ENCODE measurements at places on chromosomes 5 and 9.

GRCh38 chr9:92934321-92934720, 13.0 kb upstream of the FGD3 start:
- no peak for DNase-seq

GRCh38 chr5:160171666-160172065, 52.4 kb upstream of the PWWP2A start:
- no peak for DNase-seq

DNA sequence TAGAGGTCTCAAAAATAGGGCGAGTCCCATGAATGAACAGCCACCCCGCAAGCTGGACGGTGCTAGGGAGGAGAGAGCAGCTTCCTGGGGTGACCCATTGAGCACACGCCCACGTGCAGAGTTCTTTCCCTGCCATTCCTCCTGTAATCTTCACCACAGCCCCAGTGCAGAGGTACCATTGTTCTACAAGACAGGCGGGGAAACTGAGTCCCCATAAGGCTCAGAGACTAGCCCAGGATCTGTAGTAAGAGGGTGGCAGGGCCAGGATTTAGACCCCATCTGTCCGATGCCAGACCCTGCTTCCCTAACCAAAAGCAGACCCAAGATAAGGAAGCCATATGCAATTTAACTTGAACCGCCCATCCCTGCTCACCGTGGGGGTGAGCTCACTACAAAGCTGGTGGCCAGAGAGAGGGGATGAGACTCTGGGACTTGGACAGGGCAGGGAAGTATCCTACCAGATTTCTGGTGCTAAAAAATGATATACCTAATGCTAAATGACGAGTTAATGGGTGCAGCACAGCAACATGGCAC, 36.7 kb upstream of the ORM1 start:
- DNase-seq = no peak

DNA sequence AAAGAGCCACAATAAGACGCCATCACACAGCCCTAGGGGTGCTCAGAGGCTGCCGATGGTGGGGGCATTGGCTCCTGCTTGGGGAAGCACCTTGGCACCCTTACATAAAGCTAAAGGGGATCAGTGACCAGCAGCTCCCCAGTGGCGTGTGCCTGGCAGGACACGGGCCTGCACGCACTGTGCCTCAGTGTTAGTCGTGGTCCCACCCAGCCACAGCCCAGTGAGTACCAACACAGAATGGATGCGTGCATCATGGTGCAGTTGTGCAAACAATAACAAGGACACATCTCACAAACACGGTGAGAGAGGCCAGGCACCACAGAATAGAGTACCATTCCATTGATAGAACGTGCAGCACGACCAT, 103.2 kb downstream of the WNK2 start:
- DNase-seq = no peak

DNA sequence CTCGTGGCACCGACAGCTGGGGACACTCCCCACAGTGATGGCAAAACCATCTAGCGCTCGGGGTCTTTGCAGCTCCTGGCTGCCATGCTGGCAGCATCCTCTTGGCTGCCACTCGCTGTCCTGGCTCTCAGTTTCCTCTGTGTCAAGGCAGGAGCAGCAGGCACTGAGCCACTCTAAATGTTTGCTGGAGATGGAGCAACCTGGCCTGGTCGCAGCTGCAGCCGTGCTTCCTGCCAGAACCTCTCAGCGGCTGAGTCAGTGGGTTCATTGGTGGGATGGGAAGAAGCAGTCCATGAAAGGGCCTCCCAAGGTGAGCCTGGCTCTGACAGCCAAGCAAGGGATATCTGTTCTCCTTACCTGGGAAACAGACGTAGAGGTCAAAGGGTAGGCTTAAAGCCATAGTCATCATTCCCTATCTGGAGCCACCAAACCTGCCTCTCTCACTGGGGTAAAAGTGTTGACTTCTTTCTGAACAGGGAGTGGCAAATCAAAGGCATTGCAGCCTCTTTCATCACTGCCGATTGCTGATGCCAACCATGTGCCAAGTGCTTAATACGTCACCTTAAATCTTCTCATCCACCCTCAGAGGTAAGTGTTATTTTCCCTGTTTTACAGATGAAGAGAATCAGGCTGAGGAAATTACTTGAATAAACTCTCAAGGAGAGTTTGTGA, 304.8 kb upstream of the ZNF462 start:
- DNase-seq = no peak

GRCh38 chr5:78753093-78753531, 104.5 kb upstream of the LHFPL2 start:
- no peak for DNase-seq

DNA sequence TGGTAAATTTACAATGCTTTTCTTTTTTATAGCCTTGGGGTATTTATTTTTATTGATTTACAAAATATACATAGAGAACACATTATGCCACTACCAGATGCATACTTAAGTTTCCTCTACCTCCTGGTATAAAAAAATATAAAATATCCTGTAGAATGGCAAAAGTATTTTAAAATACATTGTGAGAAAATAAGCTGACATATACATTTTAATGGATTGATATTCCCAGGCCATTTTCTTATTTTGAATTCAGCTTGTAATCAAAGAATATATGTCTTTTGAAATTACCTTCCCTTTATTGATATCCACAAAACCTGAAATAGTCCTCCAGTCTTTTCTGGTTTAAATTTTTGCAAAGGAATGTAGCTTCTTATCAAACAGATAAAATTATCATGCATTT, 923.9 kb downstream of the CDH18 start:
- DNase-seq = no peak

- no peak for DNase-seq
Observed at GRCh38 chr5:36698031-36698430, 91.6 kb downstream of the SLC1A3 start.

DNA sequence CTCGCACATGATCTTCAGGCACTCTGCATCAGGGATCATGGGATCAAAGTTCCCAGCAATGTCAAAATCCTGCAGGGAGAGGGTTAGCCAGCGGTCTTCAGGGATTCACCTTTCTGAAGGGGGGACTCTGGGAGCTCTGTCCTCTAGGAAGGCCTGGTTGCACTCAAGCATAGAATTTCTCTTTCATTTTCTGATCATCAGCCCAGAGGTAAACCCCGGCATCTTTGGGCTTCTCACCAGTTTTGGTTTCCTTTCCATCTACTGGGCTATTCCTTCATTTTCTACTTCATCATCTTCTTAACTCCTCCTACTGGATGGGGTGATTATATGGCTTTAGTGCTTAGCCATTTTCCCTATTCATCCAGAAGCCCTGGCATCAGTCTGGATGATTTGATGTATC, 4.6 kb upstream of the DND1 start:
- no peak for DNase-seq

GRCh38 chr5:5360363-5360940, 62.0 kb upstream of the ICE1 start:
- no peak for DNase-seq

GRCh38 chr5:74954919-74955318, 88.7 kb upstream of the FAM169A start:
- no peak for DNase-seq

DNA sequence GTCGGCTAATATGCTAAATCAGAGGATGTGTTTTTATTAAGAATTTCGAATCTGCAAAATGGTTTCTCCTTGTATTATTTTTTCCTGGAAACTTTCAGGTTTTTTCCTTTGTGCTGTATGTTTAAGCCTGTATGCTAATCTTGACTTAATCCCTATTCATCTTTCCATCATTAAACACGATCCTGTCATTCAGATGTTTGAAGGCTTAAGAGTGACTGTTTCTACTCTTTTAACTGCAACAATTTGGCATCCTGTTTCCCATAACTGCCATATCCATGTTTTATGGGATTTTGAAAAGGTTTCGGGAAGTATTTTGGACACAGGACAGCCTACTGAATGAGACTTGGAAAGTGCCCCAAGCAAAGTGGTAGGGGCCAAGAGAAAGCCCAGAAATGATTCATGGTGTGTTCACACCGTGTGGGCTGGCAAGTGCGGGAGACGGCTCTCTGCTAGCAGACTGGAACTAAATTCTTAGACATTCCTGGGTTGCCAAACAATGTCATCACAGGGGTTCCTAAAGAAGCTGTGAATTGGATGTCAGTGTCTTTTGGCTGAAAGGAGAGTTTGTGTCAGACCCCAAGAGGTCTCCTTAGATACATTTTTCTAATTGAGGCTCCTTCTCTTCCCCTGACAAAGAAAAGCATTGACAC, 125.4 kb upstream of the ADAMTS16 start:
- DNase-seq = no peak

DNA sequence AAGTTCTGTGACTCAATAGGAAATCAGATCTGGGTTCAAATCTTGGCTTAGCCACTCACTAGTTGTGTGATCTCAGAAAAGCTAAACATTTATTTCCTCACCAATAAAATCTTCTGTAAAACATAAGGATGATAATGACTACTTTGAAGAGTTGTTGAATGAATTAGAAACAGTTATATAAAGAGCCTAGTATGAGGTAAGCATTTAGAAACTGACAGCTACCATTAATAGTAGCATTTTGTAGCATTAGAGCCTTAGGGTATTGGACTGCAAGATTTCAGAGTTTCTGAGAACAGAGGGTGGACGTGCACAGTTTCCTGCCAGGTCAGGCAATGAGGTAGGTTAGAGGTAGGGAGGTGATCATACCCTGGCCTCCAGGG, 293.2 kb downstream of the CWC27 start:
- DNase-seq = no peak

GRCh38 chr5:91077623-91078022, 305.5 kb downstream of the ARRDC3 start:
- no peak for DNase-seq

DNA sequence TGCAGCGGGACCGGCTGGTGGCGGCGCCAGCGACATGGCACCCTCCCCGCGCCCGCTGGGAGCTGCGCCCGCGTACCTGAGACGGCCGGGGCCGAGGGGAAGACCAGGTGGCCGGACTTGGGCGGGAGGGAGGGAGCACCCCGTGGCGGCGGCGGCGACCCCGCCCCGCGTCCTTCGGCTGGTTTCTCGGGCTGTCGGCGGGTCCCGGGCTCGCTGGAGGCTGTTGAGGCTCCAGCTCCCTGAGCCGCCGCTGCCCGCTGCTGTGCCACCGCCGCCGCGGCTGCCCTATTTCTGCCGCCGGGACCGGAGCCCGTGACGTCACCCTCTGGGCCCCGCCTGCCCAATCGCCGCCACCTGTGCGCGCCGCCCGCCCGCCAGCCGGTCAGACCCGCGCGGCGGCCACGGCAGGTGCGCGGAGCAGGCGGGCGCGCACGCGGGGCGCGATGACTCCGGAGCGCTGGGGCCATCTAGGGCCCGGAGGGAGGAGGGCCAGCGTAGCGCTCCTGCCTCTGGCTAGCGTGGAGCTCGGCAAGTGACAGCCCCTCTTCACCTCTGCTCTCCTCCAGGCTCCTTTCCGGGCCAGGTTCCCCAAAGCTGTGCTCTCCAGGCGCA, at the start of gene FSTL4:
TSS of gene FSTL4 (minus strand) at position 293 of the 612 bp plus-strand sequence.
- no peak for DNase-seq

DNA sequence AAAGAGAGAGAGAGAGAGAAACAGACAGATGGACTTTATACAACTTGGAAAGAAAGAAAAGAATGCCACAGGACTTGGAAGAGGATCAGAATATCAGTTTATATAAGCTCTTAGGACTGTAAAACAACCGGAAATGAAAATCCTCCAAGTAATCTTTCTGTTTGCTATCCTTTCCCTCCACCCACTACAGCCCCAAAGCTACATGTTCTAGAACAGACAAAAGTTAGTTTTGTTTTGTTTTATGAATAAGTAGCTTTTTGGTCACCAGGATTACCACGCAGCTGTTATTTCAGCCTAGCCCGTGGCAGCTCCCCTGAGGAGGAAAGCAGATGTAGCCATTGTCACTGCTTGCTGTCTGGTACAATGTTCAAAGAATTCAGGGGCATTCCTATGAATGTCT, 66.6 kb downstream of the SH3TC2 start:
- DNase-seq = no peak

DNA sequence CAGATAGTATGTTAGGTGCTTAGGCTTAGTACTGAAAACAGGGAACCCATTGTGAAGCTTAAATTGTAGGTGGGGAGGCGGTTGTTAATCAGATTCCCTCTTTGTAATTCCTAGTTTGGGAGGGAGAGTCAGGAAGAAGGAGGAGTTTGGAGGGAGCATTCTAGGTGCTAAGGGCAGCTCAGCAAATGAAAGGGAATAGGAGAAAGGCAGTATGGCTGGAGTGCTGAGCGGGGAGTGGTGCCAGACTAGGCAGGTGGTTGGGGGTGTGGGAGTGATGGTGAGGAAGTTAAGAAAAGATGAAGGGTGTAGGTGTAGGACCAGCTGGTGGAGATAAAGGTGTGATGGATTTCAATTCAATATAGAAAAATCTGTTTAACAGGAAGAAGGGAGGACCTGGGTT, 11.1 kb upstream of the GARNL3 start:
- DNase-seq = no peak

- no peak for DNase-seq
Observed at GRCh38 chr9:112884101-112884500, 6.6 kb downstream of the SLC46A2 start.

GRCh38 chr9:78210841-78211301, 25.0 kb upstream of the CEP78 start:
- no peak for DNase-seq

- DNase-seq = no peak
Observed at GRCh38 chr9:127628758-127629467, 16.8 kb downstream of the STXBP1 start.

- DNase-seq = no peak
Observed at GRCh38 chr5:141392429-141393198, at the start of gene PCDHGA8. Gene PCDHGA8, plus strand, starts transcription at chr5:141392633. Its CDS starts 181 bp downstream, at chr5:141392814.
